ENCODE measurements at places on chromosomes 3 and 15.

DNA sequence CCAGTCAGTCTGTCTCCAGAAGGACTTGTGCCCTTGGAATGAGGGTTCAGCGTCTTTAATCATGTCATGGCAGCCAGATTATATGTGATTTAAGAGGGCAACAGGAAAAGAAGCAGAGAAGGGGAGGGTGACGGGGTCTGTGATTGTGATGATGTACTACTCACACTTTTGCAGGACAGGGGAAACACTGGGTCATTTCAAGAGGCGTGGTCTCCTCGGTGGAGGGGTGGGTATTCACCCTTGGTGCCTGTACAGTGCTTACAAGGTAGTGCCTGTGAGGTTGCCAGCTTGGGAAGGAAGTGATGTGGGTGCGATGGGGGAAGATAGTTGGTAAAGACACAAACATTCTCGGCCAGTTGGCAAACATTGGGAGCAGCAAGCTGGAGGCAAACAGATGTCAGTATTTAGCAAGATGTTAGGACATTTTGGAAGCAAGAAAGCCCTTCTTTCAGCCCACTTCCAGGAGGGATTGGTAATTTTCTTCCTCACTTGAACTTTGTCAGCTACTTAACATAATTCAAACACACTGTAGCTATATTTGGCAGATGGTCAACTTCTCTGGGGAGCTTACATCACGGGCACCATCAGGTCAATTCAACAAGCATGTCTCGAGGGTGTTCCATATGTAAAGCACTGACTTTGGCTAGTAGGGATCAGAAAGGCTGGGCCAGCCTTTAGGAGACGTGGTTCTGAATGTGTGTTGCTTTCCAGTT lies 71.4 kb upstream of the ROPN1 start:
- no peak for DNase-seq

DNA sequence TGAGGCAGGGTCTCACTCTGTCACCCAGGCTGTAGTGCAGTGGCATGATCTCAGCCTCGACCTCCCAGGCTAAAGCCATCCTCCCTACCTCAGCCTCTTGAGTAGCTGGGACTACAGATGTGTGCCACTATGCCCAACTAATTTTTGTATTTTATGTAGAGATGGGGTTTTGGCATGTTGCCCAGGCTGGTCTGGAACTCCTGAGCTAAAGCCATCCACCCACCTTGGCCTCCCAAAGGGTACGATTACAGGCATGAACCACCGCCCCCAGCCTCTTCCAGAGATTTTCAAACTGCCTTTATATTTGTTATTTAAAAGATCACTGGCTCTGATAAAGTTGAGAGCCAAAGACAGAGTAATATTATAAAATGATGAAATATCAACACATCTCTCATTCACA lies 37.3 kb downstream of the BSN start:
- no peak for DNase-seq

DNA sequence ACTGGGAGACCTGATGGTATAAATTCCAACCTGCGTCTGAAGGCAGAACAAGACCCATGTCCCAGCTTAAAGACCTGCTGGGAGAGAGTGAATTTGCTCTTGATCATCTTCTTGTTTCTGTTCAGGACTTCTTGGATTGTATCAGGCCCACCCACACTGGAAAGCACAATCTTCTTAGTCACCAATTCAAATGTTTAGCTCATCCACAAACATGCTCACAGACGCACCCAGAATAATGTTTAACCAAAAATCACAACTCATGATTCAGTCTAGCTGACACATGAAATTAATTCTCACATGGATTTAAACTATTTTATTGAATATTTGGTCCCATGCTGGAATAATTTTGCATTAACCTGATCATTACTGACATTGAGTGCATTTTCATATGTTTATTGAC lies 37.8 kb upstream of the GOLGA6L2 start:
- no peak for DNase-seq

- DNase-seq: no peak
Observed at GRCh38 chr3:181567311-181568075, 144.2 kb upstream of the SOX2 start.

DNA sequence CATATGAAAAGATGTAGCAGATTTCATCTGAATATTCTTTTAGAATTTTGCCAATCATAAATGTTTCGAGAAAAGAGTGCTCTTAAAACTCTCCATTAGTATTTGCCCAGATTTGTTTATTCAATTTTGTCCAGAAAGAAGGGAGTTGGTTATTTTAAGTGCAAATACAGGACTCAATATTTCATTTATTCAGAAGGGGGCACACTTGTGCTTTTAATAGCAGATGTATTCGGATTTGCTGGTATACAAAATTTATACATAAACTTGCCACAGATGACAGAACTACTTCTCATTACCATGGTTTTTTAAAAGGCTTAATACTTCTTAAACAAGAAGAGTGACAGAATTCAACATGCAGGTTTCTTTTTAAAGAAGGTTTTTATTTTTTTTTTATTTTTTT lies 69.8 kb upstream of the GRM7 start:
- no peak for DNase-seq

DNA sequence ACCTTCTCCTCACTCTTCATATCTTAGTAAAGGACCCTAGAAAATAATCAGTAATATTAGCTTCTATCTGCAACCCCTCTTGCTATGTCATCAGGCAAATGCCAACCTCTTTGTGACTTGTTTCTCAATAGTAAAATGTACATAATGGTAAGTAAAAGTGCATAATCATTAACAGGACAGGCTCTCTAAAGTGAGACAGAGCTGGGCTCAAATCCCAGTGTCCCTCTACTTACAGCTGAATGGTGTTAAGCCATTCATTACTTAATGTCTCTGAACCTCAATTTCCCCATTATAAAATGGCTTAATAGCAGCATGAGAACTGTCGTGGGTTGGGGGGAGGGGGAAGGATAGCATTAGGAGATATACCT lies 62.6 kb upstream of the ATP11B start:
- no peak for DNase-seq

DNA sequence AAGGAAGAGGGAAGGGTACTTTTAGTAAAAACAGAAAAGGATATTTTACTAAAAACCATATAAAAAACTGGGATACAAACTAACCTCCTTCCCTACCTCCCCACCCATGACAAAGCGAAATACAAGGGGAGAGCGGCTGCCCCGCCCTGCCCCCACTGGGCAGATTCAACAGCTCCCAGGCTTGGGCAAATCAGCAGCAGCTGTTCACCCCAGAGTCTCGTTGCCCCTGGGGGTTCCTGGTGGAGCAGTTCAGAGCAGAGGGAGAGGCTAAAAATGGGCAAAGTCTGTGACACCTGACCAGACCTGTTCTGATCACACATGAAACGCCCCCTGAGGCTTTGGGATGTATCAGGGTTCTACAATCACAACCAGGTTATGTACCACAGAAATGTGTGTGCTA lies 2.5 kb upstream of the ETFA start:
- no peak for DNase-seq

GRCh38 chr15:57167821-57168395 lies 208.4 kb upstream of the CGNL1 start:
- no peak for DNase-seq

- no peak for DNase-seq
Observed at GRCh38 chr3:29279806-29280205, 1.1 kb upstream of the RBMS3 start.

DNA sequence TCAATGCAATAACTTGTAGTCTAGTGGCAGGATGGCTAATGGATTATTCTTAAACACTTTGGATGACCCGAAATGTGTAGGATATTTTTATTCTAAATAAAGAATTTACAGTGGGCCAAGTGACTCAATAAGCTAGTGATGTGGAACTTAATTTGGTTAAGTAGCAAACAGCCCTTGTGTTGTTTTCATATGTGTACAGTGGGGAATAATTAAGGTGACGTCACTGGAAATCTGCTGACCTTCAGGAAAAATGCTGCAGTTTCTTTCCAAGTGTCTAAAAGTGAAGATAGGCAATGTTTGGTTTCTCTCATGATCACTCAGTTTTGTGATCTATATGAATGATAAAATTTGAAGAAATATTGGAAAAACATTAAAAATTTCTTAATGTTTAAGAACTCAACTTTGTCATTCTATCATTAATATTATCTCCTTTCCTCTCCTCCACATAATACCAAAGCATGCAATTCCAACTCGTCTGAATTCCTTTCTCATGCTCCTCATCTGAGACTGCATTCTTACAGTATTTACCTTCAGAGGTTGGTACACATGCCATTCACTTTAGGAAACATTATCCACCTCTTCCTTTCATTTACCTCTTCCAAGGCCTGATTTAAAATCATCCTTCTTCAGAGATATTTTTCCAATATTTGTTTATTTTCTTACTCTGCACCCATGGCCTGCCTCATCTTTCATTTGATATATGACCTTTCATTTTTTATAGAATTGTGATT lies 414.6 kb upstream of the ARPP21 start:
- no peak for DNase-seq

GRCh38 chr15:78399091-78399490 lies 38.9 kb upstream of the IREB2 start:
- no peak for DNase-seq

- DNase-seq: no peak
Observed at GRCh38 chr15:66633041-66633937, 67.5 kb upstream of the LCTL start.

- DNase-seq: no peak
Observed at GRCh38 chr15:43085921-43086320, 19.9 kb downstream of the UBR1 start.

- no peak for DNase-seq
Observed at GRCh38 chr15:82139823-82140268, 94.0 kb upstream of the MEX3B start.

GRCh38 chr15:77991029-77991406 lies 86.5 kb downstream of the TBC1D2B start:
- no peak for DNase-seq

DNA sequence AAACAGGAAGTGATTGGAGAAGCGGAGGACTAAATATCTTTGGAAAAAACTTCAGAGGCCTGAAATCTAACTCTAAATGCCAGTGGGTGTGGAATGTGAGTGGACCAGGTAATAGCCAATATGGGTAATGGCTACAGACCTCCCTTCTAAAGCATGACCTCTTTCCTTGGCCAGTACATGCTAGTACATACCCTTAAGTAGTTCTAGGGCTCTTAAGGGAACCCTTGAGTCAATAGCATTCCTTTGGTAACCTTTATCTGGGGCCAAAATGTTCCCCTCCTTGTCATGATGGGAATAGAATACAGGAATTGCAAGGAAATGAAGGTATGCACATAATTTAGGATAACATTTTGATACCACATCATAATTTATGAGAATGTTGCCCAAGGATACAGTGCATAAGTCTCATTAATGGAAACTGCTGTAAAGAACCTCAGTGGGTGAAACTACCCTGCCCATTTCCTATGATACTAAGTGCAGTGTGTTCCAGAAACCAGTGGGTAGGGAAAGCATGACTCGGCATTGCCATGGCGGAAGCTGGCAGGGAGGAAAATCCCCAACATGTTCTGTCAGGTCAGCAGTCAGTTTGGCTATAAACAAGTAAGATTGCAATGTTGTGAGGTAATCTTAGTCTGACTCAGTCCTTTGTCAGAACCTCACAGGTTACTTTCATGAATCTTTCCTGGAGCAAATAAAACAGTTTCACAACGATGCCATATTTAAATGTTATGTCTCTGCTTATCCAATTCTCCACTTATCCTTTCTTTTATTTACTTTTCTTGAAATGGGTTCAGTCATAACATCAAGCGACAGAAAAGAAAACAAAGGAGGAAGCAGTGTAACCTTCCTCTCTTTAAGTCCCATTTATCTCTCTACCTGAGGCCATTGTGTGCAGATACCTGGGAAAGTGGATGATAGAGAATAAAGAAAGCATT lies 23.5 kb upstream of the RAP2B start:
- DNase-seq: no peak

GRCh38 chr3:127671523-127672428 lies 976 bp upstream of the ABTB1 start:
- no peak for DNase-seq

DNA sequence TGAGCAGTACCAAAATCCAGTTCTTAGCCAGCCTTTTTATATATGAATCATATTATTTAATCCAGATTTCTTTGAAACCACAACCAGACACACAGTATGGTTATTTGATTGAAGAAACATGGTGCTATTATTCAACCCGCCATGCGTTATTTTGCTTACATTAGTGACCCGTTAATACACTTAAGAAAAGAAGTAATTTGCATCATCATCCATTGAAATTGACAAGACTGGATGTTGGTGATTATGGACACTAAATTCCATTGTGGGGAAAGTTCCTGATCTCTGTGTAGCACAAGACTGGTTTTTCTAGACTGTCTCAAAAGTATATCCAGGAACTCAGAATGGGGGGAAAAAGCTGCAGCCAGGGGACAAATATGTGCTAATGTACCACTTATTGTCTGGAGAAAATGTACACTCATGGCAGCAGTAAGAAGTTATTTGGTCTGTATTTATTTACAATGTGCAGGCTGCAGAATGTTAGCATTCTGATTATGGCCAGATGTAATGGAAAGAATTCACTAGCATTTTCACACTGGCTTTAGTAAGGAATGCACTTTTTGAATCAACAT lies 80.3 kb downstream of the FILIP1L start:
- DNase-seq: no peak

- no peak for DNase-seq
Observed at GRCh38 chr15:63191895-63192618, 2.7 kb downstream of the RAB8B start.

GRCh38 chr3:112390783-112391641 lies 58.1 kb downstream of the CD200 start:
- DNase-seq: no peak

- DNase-seq: no peak
Observed at GRCh38 chr3:8608041-8608790, 36.4 kb downstream of the SSUH2 start.

- no peak for DNase-seq
Observed at GRCh38 chr3:141427764-141428163, 59.1 kb upstream of the RASA2 start.

GRCh38 chr3:197397838-197398237 lies 99.4 kb upstream of the DLG1 start:
- DNase-seq: no peak

DNA sequence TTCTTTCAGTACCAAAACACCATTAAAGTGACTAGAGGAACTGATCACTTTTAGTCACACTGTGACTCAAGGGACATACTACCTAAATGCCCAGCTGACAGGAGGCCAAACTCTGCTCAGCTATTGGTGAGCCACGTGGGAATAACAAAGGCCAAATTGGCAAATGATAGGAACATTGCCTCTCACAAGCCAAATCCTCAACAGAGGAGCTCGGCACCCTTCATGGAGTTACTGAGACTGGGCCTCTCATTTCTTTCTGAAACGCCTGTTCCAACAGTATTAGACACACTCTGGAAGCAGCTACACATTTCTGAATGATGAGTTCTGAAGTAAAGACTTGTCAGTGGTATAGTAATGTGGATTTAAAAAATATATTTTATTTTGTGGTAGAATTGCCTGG lies 166.0 kb upstream of the COL8A1 start:
- no peak for DNase-seq

Measured in cortex of kidney (tissue), 1 donor.